ENCODE measurements at places on chromosomes 3 and 15. TPM values are rescaled to one million over a fixed set of nuclear protein-coding genes. Genes with fewer than 3 reads are reported as not detected.

DNA sequence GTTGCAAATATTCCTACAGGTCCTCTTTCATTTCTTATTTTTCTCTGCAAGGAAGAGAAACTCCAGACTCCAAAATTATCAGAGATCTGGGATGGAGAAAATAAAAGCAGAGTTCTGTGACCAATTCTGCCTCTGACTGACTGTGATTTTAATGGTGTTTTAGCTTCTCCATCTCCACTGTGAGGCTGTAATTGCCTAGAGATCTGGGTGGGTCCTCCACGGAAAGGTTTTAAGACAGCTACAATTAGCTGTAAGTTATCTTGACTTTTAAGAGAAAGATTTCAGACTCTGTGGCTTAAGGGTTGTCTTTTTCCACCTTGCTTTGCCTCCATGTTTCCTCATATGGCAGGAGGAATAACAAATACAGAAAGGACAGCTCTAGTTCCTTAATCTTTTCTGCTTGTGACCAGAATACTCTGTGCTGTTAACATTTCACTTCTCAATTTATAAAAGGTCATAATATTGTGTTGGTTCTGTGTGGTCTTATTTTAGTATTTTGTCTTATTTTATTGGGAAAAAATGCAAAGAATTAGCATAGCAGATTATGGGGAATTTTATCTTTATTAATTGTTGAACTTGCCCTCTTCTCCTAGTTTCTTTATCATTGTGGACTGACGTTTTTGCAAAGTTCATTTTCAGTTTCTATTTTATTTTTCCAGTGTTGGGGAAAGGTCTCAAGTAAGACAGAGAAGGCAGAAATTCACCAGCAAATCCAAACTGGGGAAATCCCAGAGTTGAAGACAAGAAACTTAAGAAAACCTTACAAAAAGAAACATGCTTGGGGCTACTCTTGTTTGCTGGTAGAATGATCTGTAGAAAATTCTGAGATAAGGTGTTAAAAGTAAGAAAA is 157.9 kb downstream of the RAP2B start:
- DNase-seq: no peak

- DNase-seq: no peak
Measured at GRCh38 chr3:10019326-10019725, 6.9 kb upstream of the FANCD2 start.

DNA sequence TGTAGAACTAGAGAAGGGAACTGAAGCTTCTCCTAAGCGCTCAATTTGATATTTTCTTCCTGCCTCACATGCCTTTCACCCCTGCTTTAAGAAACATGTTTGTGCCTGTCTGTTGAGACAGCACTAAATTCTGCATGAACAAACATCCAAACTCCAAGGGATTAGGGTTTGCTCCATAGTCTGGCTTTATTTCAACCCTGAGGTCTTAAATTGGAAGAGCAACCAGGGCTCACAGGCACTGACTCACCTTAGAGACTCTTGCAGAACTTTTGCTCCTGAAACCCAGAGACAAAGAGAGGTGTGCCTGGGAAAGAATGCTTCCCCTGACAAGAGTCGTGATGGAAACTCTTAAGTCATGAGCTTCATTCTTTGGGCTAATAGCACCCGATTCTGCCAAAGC is 393.9 kb upstream of the MCTP2 start:
- no peak for DNase-seq

Gene CNTN4
- total RNA-seq: not detected

- no peak for DNase-seq
Measured at GRCh38 chr3:124577494-124578167, 152.6 kb upstream of the UMPS start.

Gene SGO1
- 34.5 TPM for total RNA-seq

Measured in activated naive CD8-positive, alpha-beta T cell treated with anti-CD3 and anti-CD28 coated beads, Interleukin-2, amount 10 ng/mL, durations not matched to agents 7 days and 5 days (primary cell).